ENCODE measurements at places on chromosomes 12 and 14.

- DNase-seq = no peak
Observed at GRCh38 chr12:120614848-120615247, 25.6 kb upstream of the CABP1 start.

DNA sequence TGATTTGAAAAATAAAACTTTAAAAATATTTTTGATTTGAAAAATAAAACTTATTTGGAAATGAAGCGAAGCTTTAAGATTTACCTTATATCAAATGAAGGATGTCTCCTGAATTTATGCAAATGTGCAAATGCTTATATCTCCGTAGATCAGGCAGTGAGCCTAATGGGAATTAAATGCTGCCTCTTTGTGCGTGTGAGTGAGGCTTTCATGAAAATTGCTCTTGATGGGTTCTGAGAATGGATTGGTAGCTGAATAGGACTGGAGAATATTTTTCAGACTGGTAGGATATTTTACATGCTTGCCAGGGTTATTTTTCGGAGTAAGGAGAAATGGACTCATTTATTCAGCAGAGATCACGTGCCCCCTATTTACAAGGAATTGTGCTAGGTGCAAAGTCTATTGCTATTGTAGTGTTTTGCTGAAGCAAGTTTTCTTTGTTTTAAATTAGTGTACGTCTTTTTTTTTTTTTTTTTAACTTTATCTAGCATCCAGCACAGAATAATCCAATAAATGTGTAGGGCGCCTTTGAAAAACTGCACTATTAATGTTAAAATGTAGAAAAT, 2.4 kb downstream of the VRK1 start:
- no peak for DNase-seq

DNA sequence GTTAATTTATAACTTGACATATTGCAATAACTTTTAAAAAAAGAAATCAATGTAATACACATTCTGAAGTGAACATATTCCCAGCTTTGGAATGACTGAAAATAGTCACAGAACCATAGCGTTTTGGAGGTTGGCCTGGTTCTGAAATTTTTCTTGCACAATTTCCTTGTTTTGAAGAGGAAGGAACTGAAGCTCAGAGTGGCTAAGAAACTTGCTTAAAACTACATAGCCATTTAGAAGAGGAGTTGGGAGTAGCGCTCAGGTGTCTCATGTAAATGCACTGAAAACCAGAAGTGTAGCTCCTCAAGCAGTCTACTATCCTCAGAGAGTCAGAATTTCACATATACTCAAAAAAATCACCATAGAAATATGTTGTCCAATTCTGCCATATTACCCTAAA, 41.2 kb downstream of the SLC38A1 start:
- DNase-seq = no peak

DNA sequence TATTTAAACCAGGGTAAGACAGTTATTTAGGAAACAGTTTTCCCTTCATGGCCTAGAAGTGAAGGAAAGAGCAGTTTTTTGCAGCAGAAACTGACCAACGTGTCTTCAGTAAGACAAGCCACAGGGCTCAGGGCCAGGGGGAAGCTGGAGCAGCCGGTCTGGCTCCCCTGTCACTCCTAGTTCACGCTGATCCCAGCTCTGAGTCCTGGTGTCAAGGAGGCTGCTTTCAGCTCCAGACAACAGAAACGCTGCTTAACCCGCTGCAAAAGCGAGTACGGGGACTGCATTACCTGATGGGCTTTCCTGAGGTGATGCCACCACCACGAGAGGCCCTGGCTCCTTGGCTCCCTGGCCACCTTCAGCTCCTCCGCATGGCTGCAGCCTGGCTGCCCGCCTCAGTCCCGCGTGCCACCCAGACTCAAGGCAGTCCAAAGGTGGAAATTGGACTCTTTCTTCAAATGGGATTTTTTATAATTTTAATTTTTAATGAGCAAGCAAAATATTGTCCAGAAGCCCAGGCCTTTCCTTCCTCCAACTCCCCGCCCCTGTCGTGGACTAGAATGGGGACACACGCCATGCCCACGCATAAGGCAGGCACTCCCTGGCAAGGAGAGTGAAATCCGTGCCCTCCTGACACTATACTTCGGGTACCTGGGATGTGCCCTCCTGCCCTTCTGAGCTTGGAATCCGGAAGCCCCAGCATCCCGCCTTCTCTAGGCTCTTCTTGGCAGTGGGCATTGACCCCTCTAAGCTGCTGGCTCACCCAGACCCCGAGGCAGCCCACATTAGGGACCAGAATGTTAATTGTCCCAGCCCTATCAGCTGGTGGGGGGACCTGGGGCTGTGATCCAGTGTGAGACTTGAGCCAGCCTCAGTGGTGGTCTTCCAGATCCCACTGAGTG, 85.0 kb downstream of the PAPOLA start:
- DNase-seq = no peak

DNA sequence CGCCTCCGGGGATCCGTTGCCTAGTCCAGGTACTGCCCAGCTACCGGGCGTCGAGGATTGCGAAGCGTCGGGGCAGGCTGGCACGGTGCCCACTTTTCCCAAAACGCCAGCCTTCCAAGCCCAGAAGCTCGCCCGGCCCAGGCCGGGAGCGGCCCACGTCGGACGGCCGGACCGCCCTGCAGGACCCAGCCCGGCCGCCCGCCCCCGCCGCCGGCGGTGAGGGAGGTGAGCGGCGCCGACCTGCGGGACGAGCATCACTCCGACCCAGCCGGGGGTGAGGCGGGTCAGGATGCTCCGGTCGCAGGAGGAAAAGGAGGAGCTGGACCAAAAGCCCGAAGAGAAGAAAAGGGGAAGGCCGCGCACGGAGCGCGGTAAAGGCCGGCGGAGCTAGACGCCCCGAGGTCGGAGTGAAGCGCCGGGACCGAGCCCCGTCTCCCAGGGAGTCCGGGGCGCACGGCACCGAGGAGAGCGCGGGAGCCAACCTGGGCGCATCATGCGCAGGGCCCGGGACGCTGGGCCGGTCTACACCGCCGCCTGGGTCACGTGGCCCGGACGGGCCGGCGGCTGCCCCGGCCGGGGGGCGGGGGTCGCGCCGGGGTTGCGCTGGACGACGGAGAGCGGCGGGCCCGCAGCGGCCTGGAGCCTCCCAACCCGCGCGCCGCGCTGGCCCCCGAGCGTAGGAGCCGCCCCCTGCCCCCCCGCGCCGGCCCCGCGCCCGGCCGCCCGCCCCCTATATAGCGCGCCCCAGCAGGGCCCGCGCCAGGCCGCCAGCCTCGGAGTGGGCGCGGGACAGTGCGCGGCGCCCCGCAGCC, at the start of gene AQP5:
Gene AQP5, plus strand, starts transcription at position 762 of the 812 bp plus-strand sequence. CDS start 146 bp downstream, outside the sequence.
- no peak for DNase-seq

GRCh38 chr14:102201353-102201738, 61.6 kb downstream of the WDR20 start:
- DNase-seq = no peak

- no peak for DNase-seq
Observed at GRCh38 chr14:22450266-22450665, 138.8 kb downstream of the DAD1 start.

DNA sequence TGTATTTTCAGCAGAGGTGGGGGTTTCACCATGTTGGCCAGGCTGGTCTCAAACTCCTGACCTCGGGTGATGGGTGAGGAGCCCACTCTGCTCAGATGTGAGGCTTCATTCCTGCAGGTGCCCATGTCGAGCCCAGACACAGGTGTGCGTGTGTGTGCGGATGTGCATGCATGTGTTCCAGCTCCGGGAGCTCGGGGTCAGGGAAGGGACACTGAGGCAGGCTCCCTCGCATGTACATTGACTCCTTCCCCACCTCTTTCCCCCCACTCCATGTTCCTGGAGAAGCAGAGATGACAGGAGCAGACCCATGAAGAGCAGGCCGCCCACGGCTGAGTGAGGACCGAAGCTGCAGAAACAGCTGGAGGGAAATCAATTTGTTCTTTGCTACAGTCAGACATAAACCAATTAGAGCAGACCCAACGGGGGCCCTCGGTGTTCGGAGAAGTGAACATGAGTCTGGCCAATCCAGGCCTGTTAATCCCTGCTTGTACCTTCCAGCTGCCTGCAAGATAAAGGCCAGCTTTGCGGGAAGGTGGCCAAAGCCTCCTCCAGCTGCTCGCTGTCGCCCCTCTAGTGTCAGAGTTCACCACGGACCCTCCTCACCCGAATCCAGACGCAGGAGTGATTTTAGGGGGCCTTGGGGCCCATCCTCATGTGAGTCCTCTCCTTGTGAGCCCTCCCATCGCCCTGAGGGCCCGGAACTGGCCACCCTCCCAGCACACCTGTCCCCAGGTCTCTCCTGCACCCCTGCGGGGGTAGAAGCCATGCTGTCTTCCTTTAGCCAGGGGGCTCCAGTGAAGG, 321.0 kb upstream of the RTL1 start:
- no peak for DNase-seq

GRCh38 chr12:570435-570920, 92.8 kb downstream of the NINJ2 start:
- no peak for DNase-seq

GRCh38 chr14:73189651-73190050, 47.7 kb upstream of the PAPLN start:
- no peak for DNase-seq

DNA sequence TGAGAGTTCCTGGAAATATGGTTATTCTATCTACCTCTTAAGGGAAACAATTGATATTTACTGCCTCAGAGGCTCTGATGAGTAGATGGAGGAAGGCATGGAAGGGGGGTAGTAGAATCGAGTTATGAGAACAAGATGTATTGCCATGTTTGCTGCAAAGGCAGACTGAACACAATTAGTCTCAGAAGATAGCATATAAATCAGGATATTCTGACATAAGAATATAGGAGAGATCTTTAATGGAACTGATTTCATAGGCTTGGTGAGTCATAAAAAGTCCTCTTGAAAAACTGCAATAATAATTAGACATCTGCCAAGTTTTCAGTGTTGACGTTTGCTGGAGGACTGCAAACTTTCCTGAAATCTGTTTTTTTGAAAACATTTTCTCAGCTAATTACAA, 636.1 kb downstream of the TMTC2 start:
- no peak for DNase-seq
